ENCODE measurements at places on chromosomes 7 and 10.

DNA sequence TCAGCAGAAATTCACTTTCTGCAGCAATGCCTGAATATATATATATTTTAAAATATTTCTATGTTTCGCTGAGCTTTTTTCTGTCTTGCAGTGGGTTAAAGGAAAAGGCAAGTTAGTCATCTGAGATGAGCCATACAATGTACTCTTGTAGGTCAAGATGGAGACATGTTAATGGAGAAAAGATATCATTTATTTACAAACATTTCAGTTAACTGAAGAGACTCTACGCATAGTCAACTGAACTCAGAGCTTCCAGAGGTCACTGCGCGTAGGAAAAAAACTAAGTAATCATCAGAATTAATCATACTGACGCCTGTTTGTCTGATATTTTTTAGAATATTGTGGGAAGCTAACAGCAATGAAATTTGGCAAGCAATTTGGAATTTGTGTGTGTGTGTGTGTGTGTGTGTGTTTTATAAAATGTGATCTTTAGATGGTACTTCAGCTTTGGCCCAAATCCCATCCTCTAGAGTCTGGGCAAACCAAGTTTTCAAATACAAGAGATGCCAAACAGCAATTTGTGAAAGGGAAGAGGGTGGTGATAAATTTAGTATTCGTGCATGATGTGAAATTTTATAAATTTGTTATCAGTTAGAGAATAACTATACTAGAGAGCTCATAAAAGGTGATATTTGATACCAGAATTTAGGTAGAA lies 193.9 kb upstream of the AGR3 start:
- no peak for DNase-seq

- DNase-seq, result no peak
Measured at GRCh38 chr7:148265896-148266295, 324.7 kb upstream of the C7orf33 start.

DNA sequence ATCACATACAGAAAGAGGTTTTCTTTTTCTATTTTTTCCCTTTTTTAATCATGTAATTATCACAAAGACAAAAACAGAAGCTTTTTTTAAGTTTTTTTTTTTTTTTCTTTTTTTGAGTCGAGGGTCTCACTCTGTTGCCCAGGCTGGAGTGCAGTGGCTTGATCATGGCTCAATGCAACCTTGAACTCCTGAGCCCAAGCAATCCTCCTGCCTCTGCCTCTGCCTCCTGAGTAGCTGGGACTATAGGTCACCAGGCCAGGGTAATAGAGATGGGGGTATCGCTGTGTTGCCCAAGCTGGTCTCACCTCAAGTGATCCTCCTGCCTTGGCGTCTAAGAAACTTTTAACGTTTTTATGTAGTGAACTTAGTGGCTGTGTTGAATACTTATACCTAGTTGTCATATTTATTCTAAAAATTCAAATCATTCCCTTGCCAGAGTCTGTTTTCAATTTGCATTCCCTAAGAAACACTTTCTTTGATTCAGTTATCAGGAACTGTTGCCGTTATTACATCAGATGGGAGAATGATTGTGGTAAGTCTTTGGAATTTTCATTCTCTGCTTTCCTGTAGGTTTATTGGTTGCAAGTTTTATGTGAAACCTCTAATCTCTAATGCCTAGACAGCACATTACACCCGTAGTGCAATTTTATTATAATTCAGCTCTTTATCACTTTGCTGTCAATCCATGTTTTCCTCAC lies 1.3 kb downstream of the LSM8 start:
- no peak for DNase-seq

DNA sequence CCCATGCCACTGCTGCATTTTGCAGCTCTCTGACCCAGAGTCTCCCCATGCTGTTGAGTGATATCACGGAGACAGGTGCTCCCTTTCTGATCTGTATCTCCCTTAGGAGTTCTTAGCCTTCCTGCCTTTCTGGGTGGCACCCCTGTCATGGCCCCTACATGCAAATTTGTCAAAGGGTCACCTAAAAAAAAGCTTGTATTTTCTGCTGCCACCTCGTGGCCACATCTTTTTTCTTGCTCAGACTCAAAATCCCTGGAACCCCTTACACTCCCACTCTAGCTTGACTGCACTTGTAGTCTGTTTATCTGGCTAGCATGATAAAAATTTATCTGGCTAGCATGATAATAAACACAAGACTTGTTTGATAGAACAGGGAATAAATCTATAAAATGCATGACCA lies 809.1 kb downstream of the SORCS1 start:
- DNase-seq, result no peak

GRCh38 chr7:21538936-21539495 lies 3.8 kb upstream of the DNAH11 start:
- DNase-seq, result no peak

DNA sequence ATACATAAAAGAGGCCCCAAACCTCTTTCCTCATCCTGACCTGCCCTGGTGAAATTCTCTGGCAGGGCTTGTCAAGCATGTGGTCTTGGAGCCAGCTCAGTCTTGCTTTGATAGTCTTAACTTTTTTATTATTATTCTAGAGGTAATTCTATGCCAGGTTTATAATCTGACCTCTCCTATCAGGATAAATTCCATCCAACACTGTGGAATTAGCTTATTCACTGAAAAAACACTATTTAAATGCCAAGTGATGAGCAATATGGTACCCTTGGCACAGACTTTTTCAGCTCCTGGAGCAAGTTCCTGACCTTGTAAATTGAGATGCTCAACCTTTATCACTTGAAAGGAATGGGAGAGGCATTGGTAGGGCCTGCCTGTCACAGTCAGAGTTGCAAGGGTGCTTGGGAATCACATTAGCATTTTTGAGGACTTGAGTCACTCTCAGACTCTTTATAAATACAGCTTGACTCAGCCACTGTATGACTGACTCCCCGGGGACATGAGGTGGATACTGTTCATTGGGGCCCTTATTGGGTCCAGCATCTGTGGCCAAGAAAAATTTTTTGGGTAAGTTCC lies at the start of gene CPA4:
CPA4 (plus strand) TSS at position 480 of the 576 bp plus-strand sequence; CDS start at position 500, 20 bp downstream.
- no peak for DNase-seq
